ENCODE measurements at places on chromosomes 1 and 21.

DNA sequence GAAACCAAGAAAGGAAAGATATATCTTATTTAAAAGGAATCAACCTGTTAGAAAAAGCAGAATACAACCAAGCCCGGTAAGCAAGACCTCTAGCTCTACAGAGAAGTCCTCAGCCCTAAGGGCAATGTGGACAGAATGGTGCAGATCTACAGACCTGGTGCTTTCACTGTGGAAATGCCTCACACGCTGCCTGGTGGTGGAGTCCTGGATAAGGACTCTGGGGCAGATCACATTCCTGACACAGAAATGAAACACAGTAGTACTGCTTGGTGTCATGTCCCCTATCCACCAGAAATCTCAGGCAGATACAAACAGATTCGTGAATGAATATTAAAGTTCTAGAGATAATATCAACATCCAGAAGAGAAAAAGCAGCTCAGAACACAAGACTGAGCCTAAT lies 6.8 kb downstream of the CNN3 start:
- DNase-seq, result no peak

DNA sequence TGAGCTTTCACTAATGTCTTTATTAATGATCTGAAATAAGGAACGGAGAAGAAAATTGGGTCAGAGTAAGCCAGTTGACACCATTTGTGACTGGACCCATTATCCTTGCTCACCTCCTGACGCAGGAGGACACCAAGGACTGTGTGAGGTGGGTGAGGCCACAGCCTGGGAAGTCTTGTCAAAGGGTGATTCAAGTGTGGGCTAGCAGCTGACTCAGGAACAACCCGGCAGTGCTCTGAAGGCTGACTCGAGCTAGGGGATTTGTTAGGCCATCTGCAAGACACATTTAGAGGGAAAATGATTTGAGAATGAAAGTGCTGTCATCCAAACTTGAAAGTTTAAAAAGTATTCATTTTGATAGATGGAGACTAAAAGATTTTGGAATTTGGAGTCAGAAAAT lies 21.2 kb downstream of the PRRX1 start:
- DNase-seq, result no peak

DNA sequence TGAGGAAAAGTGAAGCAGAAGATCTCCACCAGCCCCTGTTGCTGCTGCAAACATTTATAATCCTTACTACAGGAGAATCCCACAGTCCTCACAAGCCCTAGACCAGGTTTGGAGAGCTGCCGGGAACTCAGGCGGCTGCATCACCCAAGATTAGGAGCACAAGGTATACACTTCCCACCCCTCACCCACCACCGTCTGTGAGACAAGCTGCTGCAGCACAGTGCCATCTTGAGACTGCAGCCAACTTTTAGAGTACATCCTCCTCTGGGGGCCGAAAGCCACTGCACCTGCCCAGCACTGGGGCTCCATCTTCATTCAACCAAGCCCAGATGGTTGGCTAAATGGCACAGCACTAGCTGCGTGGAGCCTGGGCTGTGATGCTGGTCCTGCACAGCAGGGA lies 13.8 kb downstream of the OLFML3 start:
- no peak for DNase-seq

DNA sequence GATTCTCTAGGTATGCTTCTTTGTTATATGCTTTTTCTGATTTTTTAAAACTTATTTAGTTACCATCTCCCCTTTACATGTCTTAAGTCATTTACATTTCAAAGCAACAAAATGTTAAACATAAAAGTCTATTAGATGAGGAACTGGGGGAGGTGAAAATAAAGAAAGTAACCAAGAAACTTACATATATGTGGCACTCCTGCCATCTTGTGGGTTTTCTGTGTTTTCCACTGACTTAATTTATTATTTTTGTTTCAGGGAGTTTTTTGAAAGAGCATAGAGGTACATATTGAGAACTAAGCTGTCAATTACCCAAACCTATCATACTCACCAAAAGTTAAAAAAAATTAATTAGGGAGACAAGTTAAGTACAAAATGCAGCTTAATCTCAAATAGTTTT lies 1531.1 kb downstream of the MRPL39 start:
- DNase-seq, result no peak

DNA sequence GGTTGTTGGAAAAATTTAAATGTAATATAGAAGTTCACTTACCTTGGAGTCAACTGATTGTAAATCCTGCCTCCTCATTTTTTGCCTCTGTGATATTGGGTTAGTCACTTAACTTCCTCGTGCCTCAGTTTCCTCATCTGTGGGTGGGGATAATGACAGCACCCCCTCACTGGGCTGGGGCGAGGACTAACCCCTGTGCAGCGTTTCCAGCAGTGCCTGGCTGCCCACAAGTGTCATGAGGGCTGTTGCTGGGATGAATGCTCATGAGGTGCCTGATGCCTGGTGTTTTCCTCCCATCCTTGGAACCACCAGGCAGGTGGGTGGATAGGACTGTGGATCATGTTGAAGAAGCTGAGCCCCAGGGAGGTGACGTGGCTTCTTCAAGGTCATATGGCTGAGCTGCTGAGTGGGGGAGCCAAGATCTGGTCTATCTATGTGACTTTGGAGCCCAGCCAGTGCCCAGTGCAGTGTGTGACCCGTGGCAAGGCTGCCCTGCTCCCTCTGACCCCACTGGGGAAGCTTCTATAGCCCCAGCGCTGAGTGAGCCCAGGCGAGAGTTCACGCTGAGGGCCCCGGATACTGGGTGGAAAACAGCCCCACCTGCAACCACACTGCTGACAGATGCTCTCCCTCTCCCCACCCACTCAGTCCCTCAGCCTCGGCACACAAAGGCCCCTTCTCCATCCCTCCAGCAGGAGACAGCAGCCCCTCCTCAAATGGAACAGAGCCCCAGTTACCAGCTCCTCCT lies 446.0 kb downstream of the PTPRU start:
- DNase-seq, result no peak

DNA sequence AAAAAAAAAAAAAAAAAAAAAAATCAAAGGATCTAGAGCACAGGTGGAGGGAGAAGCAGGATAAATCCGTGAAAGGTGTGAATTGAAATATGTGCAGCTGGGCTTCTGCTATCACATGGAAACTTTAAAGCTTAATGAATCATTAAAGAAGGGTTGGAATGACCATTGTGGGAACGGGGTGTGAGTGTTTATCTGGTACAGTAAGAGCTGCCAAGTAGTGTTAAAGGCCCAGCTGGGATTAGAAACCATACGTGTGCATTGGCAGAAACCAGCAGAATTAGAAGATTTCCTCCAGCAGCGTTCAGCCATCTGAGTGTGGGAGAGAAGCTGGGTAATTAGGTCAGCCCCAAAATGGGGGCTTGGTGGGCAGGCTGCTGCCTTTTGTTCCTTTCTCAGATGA lies 13.5 kb downstream of the FALEC start:
- no peak for DNase-seq

DNA sequence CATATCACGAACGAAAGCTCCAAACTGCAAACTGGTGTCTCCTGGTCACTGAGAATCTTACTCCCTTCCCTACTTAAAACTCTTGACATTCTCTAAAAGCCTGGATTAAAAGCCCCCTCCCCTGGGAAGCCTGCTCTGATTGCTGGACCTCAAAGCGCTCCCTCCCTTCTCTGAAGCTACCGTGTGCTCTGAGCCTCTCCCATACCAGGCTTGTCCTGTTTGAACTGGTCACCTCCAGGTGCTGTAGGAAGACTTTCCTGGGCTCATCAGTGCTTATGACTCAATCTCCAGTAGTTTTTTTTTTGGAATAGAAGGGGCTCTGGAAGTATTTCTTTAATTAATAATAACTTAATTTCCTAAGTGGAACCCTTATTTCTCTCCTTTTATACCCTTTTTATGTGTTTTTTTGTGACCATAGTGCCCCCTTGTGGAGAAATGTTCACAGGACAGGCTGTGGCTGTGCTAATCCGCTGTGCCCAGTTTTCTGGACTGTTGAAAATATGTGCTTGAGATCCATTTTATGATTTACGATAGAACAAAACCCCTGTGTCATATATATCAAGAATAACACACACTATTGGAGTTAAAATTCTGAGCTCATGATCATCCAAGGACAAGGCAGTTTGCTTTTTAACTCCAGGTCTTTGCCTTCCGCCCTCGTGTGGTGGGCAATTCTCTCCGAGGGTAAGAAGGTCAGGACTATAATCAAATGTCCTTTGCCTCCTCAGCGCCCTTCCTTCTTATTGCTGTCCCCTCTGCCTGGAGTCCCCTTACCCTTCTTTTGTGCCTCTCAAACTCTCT lies 16.9 kb downstream of the MTARC1 start:
- peak; percentile 27 for DNase-seq

DNA sequence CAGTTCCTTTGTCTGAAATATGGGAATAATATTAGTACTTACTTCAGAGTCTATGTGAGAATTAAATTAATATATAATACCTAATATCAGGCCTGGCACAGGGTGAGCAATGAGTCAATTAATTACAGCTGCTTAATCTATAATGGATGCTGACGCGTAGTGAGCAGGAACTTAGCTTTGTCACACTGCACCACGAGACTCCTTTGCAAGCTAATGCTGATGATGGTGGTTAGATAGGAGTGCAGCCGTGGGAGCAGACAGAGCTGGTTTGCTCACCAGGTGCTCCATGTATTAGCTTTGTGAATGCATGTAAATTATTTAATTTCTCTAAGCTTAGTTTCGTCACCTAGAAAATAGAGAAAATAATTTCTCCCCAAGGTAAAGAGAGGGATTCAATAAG lies 35.1 kb downstream of the KCNJ15 start:
- DNase-seq, result no peak

DNA sequence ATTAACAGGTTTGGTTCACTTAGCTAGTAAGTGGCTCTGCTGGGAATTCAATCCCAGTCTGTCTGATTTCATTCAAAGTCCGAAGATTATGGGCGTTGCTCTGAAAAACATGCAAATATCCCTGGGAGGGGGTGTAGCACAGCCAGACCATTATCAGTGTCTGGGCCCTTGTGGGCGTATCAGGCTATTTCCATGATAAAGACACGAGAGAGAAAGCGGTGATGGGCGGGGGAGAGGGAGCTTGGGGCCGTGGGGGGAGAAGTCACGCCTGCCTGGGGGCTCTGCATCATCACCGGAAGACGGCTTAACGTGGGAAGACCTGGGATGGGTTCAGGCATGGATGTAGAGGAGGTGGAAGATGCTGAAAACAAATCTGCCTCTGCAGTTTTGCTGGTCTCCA lies 25.8 kb downstream of the IL6R start:
- DNase-seq, result no peak

DNA sequence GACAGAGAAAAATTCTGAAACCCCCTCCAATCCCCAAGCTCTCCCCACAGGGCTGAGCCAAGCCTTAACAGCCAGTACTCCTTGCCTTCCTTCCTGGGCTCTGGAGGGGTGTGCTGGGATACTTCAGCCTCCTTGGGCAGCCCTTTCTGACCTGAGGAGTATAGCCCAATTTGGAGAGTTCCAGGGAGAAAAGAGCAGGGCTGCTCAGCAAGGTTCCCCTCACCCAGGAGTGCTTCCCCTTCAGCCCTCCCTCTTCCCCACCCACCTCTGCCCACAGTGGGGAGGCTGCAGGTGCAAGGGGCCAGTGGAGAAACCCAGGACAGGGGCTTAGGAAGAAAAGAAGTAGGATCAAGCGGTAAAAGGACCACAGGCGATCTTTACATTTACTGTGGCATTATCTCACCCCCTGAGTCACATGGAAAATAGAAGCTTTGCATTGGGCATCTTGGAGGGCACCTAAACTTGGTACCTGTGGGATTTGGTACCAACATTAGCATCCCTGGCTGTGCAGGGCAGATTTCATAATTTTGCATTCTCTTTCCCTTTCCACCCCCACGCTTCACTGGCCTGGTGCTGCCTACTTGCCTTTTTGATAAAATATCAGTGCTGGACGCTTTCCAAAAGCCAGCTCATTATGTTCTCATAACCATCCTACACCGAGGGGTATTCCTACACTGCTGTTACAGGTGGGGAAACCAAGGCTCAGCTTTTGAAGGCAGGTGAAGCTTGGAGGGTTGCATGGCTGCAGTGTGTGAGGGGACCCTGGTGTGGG lies 2.8 kb upstream of the ADORA1 start:
- no peak for DNase-seq

DNA sequence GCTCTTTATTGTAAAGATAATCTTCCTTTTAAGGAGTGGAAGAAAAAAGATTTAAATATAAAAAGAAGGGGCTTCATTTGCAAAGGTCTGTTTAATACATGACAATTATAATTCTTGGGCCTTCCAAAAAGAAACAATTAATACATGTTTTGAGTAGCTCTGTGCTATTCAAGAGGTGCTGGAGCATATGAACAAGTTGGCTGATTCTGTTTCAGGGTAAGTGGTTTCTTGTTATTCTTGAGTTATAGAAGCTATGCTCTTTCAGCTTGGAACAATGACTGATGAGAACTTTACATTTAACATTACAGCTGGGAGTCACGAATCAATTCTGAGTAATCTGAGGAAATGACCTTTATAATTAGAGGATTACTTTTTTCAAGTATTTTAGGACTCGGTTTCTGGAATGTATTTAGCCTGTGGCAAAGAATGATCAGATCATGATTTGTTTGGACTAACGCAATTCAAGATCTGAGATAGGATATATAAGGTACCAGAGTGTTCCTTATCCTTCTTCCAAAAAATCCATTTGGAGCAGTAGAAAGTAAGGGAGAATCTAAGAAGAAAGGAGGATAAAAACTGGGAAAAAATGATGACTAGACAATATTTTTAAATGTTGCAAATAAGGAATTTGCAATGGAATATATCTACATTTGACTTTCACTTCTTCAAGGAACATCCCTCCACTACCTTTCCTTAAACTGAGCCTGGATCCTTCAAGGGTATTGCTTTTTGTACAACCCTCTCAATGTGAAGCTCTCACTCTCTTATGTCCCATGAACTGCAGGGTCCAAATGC lies 77.1 kb upstream of the KCTD3 start:
- DNase-seq, result no peak

- no peak for DNase-seq
Observed at GRCh38 chr1:193697776-193698175, 511.4 kb upstream of the B3GALT2 start.

GRCh38 chr1:205440476-205441317 lies 15.1 kb downstream of the BLACAT1 start:
- peak; percentile 82 for DNase-seq

DNA sequence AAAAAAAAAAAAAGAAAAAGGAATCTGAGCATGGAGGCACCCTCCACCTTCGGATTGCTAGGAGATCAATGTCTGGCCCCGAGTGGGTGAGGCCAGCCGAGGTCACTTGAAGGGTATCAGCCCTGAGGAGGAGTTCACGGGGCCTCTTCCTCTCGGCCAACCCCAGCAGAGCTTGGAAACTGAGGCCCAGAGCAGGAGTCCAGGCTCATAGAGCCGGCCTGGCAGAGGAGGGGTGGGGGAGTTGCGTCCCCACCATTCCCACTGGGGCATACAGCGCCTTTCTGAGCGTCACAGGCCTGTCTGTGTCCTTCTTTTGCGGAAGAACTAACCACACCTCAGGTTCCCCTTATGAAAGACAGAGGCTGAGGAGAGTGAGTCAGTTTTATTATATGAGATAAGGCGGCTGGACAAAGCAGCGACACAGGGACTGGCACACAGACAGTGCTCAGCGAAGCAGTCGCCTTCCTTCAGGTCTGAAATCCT lies 17.1 kb upstream of the EPHA2 start:
- DNase-seq, result no peak

Data from activated CD4-positive, alpha-beta T cell treated with anti-CD3 and anti-CD28 coated beads, Interleukin-2, Interleukin-4, amounts not matched to agents 100 ng/mL and 50 ng/mL, durations not matched to agents 16 hours and 8 hours (primary cell).